ENCODE measurements at places on chromosomes 16 and 17.

DNA sequence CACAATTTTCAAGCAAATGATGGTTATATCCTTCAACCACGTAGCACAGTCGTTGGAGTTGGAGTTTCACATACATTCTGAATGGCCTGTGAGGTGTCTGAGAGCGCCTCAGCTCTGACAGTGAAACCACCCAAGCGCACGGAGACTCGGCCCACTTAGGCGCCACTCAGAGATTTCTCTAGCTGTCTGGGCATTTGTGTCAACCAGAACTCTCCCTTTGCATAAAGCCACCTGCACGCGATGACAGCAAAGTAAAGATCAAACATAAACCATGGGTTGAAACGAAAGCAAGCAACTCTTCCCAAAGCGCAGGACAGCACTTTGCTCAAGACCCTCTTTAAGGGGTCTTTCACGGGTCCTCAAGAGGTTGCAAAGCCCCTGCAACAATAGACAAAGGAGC, 533 bp downstream of the SLC6A4 start:
- DNase-seq, result no peak

DNA sequence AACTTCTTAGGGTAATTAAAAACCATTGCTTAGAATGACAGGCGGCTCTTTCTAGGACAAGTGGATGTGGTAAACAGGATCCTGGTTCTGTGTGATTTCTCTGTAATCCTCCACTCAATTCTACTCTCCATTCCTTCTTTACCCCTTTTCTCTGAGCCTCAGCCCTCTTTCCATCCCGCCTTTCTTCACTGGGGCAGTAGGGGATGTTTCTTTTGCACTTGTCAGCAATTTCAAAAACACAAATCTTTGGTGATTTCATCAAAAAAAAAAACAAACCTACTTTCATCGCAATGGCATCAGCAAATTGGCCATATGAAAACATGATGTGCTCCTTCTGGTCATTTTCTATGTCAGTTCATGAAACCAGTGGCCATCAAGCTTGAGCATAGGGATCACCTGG, 104.6 kb downstream of the CDK5R1 start:
- no peak for DNase-seq

DNA sequence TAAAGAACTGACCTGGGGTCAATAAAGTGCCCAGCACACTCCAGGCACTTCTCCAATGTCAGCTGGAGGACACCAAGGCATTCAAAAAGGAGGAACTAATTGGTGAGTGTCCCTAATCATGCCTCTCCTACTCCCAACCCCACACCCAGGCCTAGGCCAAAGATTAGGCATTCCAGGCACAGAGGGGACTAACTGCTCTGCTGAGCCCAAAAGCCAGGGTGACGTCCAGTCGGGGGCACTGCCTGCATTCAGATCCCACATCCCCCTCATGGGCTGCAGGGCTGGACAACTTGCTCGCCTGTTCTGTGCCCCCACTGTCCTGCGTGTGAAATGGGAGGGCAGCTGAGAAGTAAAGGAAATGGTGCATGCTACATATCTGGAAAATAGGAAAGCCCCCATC, 115.4 kb downstream of the DYNLRB2 start:
- DNase-seq, result no peak

GRCh38 chr17:77616254-77616731, 342.2 kb upstream of the TNRC6C start:
- DNase-seq, result no peak

DNA sequence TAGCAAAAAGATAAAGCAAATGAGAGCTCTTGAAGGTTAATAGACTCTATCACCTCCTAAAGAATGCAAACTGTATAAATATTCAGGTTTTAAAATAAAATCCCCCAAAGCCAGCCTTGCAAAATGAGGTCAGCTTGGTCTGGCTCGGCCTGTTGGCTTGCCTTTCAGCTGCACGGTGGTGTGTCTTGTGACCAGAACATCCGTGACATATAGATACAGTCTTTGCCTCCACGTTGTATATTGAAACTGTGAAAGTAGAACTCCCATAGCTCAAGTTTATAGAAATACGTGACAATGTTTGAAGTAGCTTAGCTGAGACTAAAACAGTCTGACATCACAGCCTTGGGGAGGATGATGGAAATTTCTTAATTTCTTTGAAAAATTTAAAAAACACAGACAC, 236.6 kb upstream of the MYOCD start:
- no peak for DNase-seq
